ENCODE measurements at places on chromosomes 12 and 14. TPM values are rescaled to one million over a fixed set of nuclear protein-coding genes. Genes with fewer than 3 reads are reported as not detected.

- no peak for DNase-seq
Observed at GRCh38 chr12:78185109-78185508, 354.4 kb downstream of the NAV3 start.

The LBHD2 gene
- total RNA-seq: 0.09 TPM

The KLRC1 gene
- total RNA-seq: 0.22 TPM

- no peak for DNase-seq
Observed at GRCh38 chr14:84871734-84872133, 658.2 kb upstream of the FLRT2 start.

DNA sequence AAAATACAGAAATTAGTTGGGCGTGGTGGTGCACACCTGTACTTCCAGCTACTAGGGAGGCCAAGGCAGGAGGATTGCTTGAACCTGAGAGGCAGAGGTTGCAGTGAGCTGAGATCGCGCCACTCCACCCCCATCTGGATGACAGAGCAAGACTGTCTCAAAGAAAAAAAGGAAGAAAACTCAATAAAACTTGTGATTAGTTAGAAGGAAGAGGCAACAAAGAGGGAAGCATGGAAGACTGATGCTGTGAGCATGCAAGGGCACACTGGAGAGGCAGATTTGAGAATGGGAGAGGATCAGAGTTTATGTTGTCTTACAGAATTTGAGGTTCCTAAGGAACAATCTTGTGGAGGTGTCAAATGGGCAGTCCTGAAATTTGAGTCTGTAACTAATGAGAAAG, 2.8 kb upstream of the ZC2HC1C start:
- no peak for DNase-seq

The ARHGAP9 gene
- total RNA-seq: 3.6 TPM

DNA sequence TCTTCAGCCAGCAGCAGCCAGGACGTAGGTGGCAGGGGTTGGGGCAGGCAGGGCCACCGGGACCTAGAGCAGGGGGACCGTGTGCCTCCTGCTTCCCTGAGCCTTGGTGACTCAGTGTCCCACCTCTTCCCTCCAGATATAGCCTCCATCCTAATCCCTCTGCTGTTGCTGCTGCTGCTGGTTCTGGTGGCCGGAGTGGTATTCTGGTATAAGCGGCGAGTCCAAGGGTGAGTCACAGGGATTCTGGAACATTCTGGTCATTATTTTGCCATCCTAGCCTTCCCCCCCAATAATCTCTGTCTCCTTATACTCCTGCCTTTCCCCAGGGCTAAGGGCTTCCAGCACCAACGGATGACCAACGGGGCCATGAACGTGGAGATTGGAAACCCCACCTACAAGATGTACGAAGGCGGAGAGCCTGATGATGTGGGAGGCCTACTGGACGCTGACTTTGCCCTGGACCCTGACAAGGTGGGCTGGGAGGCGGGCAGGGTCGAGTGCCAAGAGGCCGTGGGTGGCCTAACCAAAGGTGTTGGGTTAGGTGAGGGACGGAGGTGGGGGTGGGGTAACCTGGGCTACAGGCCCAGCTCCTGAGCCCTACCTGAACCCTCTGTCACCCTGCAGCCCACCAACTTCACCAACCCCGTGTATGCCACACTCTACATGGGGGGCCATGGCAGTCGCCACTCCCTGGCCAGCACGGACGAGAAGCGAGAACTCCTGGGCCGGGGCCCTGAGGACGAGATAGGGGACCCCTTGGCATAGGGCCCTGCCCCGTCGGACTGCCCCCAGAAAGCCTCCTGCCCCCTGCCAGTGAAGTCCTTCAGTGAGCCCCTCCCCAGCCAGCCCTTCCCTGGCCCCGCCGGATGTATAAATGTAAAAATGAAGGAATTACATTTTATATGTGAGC, 4.5 kb upstream of the NXPH4 start:
- DNase-seq: no peak

DNA sequence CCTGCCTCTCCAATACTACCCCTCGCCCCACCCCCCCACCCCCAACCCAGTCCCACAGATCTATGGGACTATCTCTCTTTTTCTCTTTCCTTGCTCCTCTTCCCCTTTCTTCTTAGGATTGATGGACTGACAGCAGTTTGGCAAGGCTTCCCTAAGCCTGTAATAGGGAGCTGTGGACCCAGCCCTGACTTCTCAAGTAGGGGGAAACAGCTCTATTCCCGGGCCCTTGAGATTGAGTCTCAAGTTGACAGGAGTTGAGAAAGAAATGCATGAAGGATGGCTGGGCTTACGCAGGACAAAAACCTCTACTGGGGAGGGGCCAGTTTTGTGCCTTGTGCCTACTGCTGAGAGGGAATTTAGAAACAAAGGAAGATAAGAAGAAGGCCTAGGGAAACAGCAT, 60.4 kb downstream of the SMUG1 start:
- peak; percentile 19 for DNase-seq

GRCh38 chr14:93023802-93024434, 91.8 kb downstream of the ITPK1 start:
- DNase-seq: no peak

DNA sequence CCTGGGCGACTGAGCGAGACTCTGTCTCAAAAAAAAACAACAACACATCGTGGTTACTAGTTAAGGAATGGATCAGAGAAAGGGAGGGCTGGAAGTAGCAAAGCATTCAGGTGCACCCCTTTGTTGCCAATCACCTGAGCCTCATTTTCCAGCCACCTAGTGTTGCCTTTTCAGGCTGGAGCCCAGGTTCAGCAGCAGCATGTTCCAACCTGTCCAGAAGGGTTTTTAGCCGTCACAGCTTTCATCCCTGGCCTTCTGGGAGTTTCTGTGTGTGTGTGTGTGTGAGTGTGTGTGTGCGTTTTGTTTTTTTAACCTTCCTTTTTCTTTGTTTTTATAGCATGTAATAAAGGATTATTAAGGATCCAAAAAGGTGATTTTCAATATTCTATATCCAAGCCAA, 121.1 kb upstream of the ATF1 start:
- no peak for DNase-seq

GRCh38 chr14:22268875-22269274, 320.1 kb downstream of the DAD1 start:
- no peak for DNase-seq
